ENCODE measurements at places on chromosomes 12 and 14.

DNA sequence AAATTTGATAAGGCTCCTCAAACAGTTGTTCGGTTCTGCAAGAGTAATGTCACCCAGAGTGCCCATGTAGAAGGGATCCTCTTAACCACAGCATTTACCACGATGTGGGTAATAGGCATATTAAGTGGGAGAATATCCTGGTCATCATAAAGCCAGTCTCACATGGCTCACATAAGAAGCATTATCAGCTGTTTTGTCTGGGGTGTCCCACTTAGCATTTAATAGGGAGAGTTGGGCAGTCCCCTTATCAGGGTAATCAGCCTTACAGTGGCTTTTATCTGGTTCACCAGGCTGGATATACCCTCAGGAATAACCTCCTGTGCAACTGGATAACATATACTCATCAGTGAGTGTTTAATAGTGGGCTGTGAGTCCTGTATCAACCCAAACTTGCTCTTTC lies 12.9 kb upstream of the TMEM263 start:
- no peak for DNase-seq

GRCh38 chr14:95065411-95065810 lies 91.9 kb downstream of the DICER1 start:
- DNase-seq: no peak

GRCh38 chr12:42407306-42407705 lies 81.3 kb downstream of the PPHLN1 start:
- DNase-seq: no peak

- peak; percentile 24 for DNase-seq
Measured at GRCh38 chr12:12715459-12716150, 1.6 kb upstream of the CDKN1B start.

GRCh38 chr12:15831315-15831978 lies 42.3 kb upstream of the EPS8 start:
- DNase-seq: no peak

DNA sequence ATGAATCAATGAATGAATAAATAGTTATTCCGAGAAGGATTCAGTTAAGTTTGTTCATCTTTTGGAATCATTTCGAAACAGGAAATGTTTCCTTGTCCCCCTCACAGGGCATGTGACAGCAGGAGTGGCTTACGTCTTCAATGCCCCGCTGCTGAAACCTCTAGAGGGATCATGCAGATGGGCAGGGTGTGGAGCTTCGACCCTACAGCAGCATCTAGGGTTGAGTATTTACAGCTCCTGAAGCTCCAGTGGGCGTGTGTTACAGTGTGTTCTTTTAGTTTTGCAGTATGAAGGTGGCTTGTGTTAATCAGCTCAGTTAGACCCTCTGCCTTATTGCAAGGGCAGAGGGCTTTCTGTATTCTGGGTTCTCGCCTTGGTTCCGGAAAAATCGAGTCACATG lies 2.6 kb downstream of the NAV3 start:
- DNase-seq: no peak

GRCh38 chr14:77088219-77088618 lies 9.8 kb upstream of the CIPC start:
- no peak for DNase-seq

- no peak for DNase-seq
Measured at GRCh38 chr12:30927222-30927611, 669 bp downstream of the TSPAN11 start.

- no peak for DNase-seq
Measured at GRCh38 chr14:42070031-42070430, 463.4 kb downstream of the LRFN5 start.

GRCh38 chr12:111462210-111462769 lies 56.6 kb downstream of the SH2B3 start:
- DNase-seq: no peak

GRCh38 chr12:105554856-105555255 lies 224.4 kb downstream of the C12orf75 start:
- no peak for DNase-seq

GRCh38 chr12:19761463-19761862 lies 322.2 kb downstream of the AEBP2 start:
- DNase-seq: no peak

DNA sequence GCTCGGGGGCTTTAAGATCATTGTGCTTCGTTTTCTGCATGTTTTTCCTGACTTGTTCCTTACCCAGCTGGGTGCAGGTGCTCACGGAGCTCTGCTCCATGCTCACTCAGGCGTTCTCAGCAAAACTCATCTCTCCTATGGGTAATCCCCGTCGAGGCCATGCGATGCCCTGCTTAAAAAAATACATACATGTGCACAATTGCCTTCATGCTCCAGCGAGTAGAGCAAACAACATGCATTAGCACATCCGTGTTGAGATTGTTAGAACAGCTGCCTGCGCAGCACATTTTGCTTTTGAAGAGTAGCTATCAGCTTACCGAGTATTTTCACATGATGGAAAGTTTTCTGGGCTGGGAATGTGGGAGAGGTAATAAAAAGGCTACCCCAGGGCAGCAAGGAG lies 16.2 kb downstream of the AACS start:
- DNase-seq: no peak

DNA sequence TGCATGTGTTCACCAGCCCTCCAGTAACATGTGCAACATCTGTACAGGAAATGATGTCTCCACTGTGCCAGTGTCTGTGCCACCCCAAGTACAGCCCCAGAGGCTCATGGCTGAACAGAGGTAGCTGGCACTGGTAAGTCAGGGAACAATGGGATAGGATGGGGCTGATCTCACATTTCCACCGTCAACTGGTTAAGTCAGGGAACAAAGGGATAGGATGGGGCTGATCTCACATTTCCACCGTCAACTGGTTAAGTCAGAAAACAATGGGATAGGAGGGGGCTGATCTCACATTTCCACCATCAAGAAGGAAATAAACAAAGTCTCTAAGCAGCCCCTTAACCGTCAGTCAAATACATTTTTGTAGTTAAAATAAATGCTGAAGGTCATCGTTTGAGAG lies 246.6 kb downstream of the TMEM132D start:
- no peak for DNase-seq

GRCh38 chr12:26614011-26614616 lies 218.9 kb downstream of the ITPR2 start:
- peak; percentile 20 for DNase-seq

- DNase-seq: no peak
Measured at GRCh38 chr12:64587447-64587846, 22.8 kb upstream of the RASSF3 start.

DNA sequence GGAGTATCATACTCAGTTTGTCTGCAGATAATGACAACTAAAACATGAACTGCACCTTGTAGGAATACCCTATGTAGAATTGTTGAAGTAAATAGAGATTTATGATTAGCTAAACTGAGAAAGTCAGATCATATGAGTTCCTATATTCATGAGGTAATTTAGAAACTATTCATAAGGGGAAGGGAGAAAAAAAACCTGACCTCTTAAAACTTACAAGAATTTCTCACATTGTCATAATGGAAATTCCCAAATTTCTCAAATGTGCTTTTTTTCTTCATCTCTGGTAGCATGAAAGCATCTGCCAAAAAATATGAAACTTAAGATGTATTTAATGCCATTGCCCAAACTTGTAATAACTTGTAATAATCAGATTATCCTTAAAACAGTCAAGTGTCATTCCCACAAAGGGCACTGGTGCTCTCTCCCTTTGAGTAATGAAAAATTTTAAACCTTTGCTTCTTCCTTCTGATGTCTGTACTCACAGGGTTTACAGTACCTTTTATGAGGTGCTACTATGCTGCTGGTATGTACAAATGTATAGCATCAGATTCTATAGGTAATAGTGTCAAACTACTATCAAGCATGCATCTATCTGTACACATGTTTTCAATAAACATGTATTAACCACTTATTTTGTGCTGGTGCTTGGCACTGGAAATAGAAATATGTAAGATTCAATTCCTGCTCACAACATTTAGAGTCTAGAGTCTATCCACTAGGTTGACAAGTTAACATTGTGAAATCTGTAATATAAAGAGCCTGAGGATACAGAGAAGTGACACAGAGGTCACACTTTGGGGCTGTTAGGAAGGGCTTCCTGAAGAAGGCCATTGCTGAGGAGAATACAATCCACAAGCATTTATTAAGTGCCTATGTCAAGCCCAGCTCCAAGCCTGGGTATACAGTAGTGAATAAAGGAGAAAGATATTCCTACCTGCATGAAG lies 17.4 kb upstream of the DRAM1 start:
- peak; percentile 58 for DNase-seq

DNA sequence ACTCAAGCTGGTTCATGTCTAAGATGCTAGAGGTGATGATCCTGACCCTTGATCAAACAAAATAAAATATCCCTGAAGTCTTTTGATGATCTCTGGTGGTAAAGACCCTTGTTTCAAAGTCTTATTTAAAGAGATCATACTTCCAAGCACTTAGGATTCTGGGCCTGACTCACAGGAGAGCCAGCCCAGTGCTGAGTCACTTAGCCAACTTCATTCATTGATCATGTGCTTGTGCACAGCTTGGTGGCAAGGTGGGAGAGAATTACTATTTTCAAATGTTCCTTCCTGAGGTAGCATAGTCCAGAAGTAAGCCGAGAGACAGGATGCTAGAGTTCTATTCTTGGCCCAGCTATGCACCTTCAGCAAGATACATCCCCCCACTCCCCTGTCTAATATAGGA lies 40.6 kb downstream of the SCN8A start:
- DNase-seq: peak; percentile 59

GRCh38 chr14:23577710-23578392 lies 739 bp downstream of the JPH4 start:
- DNase-seq: no peak

DNA sequence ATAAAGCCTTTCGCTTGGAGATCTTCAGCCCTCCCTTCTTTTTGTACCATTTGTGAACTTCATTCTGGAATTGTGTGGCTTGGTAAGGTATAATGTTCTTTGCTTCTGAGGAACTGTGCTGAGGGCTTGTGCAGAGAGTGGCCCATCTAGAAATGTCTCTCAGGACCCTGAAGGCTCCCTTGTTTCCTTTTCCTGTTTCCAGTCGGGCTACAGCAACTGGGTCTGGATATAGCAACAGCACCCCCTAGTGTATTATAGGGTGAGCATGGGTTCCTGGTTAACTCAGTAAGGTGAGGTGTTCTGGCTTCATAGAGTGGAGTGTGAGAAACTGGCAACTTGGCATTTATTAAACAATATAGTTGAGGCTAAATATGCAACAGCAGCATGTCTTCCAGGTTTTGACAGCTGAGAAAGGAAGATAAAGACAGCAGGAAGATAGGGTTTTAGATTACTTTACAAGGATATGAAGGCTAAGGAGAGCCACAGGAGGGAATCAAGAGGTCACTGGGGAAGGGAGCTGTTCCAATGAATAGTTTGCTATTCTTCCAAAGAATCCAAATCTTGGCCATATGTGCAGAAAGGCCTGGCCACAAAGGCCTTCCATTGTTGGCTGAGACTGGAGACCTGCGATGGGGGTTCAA lies 49.1 kb upstream of the RNU6-8 start:
- peak; percentile 80 for DNase-seq

DNA sequence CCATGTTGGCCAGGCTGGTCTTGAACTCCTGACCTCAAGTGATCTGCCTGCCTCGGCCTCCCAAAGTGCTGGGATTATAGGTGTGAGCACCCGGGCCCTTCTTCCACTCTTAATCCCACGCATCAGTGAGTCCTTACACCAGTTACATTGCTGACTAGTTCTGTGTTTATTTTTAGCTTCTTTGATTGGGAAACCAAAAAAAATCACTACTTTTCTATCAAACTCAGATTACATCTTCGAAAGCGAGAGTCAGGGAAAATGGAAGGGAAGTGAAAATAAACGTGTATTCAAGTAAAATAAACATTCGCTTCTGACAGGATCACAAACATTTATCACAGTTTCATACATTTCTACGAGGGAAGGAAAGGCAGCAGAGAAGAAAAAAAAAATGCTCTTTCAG lies 32.2 kb downstream of the FGD6 start:
- DNase-seq: peak; percentile 50
